Activated T-cell treated with anti-CD3 and anti-CD28 coated beads for 48 hours (primary cell): ENCODE measurements at places on chromosomes 13 and 19.

DNA sequence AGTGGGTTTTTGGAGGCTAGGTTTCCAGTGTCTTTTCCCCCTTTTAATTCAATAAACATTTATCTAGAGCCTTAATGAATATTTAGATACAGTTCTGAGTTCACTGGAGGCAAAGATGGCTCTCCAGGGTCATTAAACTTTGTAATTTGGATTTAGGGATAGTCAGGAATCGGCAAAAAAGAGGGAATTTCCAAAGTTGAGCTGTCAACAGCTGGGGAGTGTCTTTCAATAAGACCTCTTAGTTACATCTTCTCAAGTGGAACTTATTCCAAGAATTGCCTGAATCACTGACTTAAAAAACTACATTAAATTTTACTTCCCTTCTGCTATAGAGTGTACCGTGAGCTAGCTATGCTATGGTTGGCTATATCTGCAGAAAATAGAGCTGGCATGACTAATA lies 2.0 kb downstream of the LRCH1 start:
- no peak for DNase-seq

DNA sequence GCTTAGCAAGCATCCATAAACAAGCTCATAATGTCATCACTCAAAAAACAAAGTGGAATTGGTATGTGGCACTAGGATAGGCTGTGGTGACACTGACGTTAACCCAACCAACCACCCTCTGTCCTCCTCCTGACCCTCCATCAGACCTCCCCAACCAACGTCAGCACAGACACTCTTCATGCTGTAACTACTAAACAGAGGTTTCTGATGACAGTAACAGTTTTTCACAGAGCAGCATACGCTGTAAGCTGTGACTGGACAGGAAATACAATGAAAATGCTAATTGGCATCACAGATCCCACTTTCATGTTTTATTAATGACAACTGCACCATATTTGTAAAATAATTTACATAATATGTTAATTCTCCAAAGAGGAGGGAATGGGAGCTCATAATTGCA lies 238.0 kb downstream of the IRS2 start:
- no peak for DNase-seq

DNA sequence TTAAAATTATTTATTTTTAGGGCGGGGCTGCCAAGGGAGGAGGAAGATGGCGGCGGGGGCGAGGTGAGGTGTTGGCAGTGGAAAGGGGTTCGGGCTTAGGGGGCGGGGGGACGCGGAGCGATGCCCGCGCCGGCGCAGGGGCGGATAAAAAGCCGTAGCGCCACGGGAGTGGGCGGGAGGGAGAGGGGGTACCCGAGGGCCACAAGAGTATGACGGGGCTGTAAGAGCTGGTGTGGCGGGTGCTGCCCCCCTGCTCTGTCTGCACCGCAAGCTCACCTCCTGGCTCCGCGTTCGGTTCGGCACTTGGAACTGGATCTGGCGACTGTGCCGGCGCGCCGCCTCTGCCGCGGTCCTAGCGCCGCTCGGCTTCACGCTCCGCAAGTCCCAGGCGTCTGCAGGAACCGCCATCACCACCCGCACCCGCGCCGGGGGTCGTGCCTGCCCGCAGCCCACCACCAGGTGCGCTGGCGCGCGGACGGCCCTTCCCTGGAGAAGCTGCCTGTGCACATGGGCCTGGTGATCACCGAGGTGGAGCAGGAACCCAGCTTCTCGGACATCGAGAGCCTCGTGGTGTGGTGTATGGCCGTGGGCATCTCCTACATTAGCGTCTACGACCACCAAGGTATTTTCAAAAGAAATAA lies 265.2 kb upstream of the SGCG start:
- no peak for DNase-seq

DNA sequence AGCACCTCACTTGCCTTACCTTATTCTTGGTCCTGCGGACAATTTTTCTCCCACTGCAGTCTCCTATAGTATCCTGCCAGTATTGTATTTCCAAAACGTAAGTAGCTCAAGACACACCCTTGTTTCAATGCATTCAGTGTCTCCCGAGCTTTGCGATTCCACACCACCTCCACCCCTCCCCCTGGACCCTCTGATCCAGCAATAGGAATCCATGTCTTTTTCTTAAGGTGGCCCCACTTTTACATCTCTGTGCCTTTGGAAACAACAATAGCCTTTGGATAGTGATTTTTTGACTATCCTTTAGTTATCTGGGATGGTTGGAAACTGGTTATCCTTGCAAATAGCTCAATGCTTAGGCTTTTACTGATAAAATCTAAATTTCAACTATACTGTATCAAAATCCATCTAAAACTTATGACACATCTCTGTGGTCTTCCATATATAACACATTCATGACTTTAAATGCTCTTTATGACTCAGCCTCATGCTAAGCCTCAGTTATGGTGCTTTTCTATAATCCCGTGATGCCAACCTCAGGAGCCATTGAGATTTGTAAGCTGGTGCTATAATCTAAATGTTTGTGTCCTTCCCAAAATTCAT lies 27.1 kb downstream of the FAM216B start:
- no peak for DNase-seq
